ENCODE measurements at places on chromosomes 4 and X.

DNA sequence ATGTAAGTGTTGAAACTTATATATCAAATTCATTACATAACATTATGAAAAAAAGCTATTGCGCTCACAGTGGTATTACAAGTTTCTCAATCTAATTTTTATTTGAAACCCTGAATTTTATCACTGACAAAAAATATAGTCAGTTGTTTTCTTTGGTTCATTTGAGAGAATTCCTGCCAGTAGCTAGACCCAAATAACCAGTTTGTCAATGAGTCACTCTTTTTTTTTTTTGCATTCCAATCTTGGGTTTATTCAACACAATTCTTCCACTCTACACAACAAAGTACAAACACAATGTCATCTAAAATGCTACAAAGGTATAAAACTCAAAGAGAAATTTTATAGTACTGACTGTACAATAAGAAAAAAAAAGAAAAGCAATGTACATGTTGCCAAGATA is 13.1 kb downstream of the HPF1 start:
- no peak for DNase-seq

- DNase-seq = no peak
These were observed 313.0 kb downstream of the DCTD start for GRCh38 chr4:182604161-182604622.

- no peak for DNase-seq
These were observed 1372.9 kb downstream of the TECRL start for GRCh38 chr4:63036159-63036866.

DNA sequence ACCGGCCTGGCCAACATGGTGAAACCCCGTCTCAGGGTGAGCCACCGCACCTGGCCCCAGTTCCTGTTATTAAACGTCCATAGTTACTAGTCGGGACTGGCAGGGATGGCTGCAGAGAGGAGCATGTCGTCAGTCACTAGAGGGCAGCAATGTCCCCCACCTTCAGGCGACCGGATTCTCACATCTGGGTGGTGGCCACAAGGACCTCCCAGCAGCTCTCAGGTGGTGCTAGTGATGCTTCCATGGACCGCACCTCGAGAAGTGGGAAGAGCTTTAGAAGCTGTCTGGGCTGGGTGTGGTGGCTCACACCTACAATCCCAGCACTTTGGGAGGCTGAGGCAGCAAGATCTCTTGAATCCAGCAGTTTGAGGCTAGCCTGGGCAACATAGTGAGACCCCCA is 13.3 kb upstream of the IL3RA start:
- peak; percentile 79 for DNase-seq

DNA sequence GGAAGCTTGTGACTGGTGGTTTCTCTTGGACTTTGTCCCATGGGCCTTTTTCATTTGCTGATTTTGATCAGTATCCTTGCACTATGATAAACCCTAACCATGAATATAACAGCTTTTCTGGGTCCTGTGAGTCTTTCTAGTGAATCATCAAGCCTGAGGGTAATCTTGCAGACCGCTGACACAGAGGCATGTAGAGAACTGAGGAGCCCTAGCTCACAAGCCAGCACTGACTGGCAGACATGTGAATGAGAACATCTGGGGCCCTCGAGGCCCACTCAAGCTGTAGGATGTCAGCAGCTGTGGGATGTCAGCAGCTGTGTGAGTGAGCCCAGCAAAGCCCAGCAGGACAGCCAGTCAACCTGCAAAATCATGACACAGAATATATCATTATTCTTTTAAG is 36.7 kb downstream of the HMGB3 start:
- DNase-seq = no peak

GRCh38 chr4:184347251-184348239 is 126.8 kb downstream of the IRF2 start:
- DNase-seq = no peak

- no peak for DNase-seq
These were observed 42.5 kb upstream of the CPLX1 start for GRCh38 chr4:868421-868820.

GRCh38 chrX:136731207-136731782 is 49.4 kb downstream of the ARHGEF6 start:
- DNase-seq = no peak

DNA sequence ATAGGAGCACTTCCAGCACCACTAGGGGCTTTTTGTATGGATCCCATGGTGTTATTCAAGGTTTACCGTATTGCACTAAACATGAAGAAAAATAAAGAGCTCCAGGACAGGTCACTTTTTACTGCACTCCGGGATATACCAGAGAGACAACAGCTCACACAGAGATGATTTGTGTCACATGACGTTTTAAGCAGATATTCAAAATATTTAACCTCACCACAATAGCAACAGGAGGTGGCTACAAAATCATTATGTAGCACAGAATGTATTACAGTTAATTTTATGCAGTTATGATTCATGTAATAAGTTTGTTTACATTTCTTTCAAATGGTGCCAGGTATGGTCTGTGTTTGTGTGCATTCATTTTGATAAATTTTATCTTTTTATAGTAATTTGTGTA is 100.6 kb downstream of the LUZP4 start:
- no peak for DNase-seq

DNA sequence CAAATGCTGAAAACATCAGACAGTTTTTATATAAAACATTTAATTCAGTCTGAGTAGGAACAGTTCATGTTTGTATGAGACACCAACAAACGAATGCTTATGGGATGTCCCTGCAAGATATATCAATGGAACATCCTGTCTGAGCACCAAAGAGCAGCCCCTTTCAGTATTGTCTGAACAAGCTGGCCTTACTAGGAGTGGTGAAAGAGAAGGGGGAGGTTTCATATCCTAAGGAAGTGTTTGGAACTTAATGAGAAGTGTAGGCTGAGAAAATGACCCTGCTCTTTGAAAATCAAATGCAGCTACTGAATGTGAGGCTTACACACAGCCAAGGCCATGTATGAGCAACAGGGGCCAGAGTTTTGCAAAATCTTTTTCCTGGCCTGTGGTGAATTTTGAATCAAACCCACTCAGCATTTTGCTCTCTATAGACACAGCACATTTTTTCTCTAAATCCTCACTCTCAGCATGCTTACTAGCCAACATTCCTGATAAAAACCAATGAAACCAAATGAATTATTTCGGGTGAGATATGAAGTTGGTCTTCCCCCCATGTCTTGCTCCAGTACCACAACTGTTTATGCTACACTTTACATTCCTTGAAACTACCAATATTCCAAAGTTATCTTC is 119.4 kb downstream of the LUZP4 start:
- DNase-seq = no peak

DNA sequence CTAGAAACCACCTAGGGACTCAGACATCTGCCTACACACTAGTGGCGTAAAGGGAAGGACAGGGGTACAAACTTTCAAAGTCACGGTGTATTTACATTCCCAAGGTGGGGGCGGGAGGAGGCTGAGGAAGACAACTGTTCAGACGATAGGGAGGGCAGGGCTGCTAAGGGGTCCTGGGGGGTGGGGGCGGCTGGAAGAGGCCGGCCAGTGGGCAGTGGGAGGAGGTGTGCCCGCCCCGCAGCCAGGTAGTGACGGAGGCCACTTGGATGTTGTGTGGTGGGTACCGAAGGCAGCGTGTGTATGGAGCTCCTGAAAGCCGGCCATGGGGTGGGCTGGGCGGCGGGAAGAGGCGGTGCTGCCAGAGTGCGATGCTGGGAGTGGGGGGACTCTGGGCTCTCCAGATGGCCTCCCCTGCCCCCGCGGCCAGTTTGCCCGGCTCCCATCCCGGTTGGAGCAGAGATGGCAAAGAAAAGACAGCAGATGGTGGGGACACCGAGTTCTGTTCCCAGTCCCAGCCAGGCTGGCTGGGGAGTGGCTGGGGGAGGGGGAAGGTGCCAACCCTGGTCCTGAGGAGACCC is 24.2 kb downstream of the L1CAM start:
- DNase-seq = no peak

- DNase-seq = no peak
These were observed 62.3 kb upstream of the ADAMTS3 start for GRCh38 chr4:72631296-72631695.

DNA sequence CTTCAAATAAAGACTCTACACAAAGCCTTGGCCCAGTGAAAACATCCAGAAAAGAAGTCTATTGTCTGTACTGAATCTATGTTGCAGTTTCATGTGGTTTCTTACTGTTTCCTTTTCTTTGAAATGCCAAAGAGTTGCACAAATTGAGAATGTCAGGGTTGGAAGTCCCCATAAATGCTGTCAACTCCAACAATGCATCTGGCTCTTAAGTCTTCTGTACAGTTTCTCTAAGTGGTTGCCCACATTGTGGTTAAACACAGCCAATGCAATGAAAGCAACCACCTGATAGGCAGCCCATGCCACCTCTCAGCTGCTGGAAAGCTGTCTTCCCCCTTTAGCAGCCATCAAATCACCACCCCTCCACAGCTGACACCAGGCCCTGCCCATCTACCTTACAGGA is 67.2 kb upstream of the C1GALT1C1 start:
- no peak for DNase-seq

DNA sequence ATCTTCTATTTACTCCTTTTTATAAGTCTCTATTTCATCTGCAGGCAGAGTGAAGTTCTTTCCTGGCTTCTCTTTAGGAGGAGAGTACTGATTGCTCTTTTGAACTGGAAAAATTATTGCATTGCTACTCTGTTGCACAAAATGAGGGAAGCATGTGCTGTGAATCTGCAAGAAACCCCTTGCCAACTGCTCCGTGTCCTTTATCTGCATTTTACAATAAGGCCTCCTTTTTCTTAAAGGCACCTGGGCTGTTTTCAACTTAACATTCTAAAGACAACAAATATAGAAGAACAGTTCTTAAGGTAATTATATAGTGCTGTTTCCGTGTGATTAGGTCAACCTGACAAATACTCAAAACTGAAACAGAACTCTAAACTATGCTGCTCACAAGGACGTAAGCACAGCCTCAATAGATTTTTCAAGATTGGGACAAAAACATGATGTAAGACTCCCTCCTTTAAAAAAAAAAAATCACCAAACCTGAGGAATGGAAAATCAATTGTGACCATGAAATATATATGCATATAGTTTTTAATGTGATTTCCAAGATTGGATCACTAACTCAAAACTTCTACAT is 716.6 kb upstream of the INTU start:
- DNase-seq = no peak

GRCh38 chr4:57403591-57403990 is 293.4 kb upstream of the IGFBP7 start:
- DNase-seq = no peak

GRCh38 chr4:128153800-128154199 is 92.7 kb downstream of the LARP1B start:
- no peak for DNase-seq

DNA sequence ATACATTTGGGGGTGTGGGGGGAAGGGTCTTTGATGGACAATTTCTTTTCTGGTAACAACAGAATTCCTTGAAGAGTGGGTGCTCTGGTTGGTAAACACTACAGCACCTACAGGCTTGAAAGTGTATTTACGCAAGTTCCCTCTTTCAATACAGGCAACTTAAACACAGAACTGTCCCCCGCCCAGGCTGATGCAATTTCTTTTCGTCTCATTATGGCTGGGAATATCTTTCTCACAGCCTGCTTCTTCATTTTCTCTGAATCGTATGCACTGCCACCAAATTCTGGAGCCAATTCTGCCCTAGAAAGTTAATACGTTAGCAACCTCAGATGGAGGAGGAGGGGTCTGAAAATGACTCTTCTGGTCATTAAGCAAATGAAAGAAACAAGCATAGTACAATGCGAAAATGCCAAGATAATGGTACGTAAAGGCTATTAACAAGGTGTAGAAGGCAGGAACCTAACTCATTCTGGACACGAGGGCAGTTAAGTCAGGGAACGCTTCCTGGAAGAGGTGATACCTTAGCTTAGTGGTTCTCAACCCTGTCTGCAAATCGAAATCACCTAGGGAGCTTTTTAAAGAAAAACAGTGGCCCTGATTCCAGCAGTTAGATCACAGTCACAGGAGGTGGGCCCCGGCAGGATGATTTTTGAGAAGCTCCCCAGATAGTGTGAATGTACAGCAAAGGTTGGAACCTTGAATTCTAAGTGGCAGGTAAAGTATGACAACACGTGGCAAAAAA is 1.0 kb downstream of the AGA start:
- DNase-seq = no peak

GRCh38 chrX:1390621-1391369 is 1.1 kb downstream of the SLC25A6 start:
- DNase-seq = no peak

DNA sequence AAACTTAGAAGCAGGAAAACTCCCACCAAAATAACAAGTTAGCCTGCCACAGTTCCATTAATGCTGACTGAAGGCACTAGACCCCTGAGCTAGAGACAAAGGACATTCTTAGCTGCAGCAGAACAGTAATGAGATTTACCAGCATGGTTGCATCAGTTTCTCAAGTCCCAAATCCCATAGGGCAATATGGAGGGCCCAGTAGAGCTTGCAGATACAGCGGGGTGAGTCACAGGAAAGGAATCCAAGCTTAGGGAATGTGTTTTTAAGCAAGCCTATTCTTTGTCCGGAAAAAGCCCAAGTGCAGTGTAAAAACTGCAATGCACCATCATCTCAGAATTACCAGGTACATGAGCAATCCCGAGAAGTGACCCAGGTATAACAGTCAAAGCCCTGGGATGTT is 51.3 kb upstream of the EXOC1L start:
- DNase-seq = no peak

GRCh38 chrX:103831342-103831802 is 685 bp downstream of the RAB9B start:
- peak; percentile 84 for DNase-seq

- peak; percentile 31 for DNase-seq
These were observed 1.6 kb downstream of the DUSP9 start for GRCh38 chrX:153648358-153649177.

GRCh38 chrX:137566746-137567679 is 1.1 kb downstream of the ZIC3 start:
- no peak for DNase-seq

DNA sequence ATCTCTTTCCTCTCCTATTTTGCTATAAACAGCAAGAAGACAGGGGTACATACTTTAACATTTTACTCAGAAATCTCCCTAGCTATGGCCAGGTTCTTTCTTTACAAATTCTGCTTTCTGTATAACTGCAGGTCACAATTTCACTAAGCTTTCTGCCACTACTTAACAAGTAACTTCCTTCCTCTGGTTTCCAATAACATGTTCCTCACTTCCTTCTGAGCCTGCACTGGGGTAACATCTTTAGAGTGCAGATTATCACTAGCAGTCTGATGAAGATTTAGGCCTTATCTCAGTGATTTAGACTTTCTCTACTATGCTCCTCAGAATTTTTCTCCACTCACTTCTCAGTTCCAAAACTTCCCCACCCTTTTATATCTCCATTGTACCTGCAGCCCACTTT is 1930.5 kb upstream of the AGA start:
- DNase-seq = no peak

DNA sequence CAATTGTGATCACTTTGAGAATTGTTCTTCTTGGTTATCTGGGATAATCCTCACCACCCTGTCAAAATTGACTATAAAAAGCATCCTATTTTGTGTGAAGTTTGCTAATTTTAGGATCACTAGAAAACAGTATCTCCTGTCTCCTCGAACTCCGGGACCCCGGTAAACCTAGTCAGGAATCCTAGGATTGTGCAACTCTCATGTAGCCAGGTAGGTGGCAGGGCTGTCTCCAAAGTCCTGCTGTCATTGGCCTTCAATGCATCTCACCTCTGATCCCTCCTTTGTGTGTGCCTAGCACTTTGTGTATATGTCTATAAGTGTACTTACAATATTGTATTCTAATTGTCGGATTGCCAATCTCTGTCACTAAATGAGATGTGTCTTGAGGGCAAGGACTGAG is 1564.8 kb downstream of the RPA4 start:
- DNase-seq = no peak

- DNase-seq = no peak
These were observed 363.6 kb upstream of the FAM241A start for GRCh38 chr4:111781611-111782010.

All from activated effector memory CD4-positive, alpha-beta T cell treated with anti-CD3 and anti-CD28 coated beads, Interleukin-2, amount 50 U/mL, for 16 hours (primary cell).